ENCODE measurements at places on chromosomes 1 and 21. TPM values are rescaled to one million over a fixed set of nuclear protein-coding genes. Genes with fewer than 3 reads are reported as not detected.

- no peak overlapping the region for H3K27ac ChIP-seq
- no peaks in the 10 kb centered on the region for H3K4me1 ChIP-seq
- H3K36me3 ChIP-seq, result no peaks in the 10 kb centered on the region
- DNase-seq, result no peak
Observed at GRCh38 chr1:209023790-209024189, 559.7 kb upstream of the CAMK1G start.

- no peak overlapping the region for H3K4me3 ChIP-seq
- DNase-seq, result peak; percentile 11
- peaks cover 13% of the 10 kb centered on the region for H3K36me3 ChIP-seq
- no peak overlapping the region for H3K27ac ChIP-seq
Observed at GRCh38 chr1:6294080-6294889, 33.4 kb upstream of the GPR153 start.

HAPLN2 gene
- total RNA-seq, result not detected

GRCh38 chr1:75579046-75579445 is 31.9 kb downstream of the SLC44A5 start:
- DNase-seq, result no peak
- H3K36me3 ChIP-seq, result no peaks in the 10 kb centered on the region
- no peaks in the 10 kb centered on the region for H3K4me1 ChIP-seq
- H3K27ac ChIP-seq, result no peak overlapping the region

GRCh38 chr1:32772281-32773017 is 44.7 kb downstream of the YARS1 start:
- peaks cover 52% of the 10 kb centered on the region for H3K4me1 ChIP-seq
- no peak overlapping the region for H3K27ac ChIP-seq
- H3K36me3 ChIP-seq, result peaks cover 93% of the 10 kb centered on the region
- no peaks in the 10 kb centered on the region for H3K27me3 ChIP-seq
- DNase-seq, result no peak

GRCh38 chr1:183812686-183813569 is 8.0 kb downstream of the RGL1 start:
- peak overlapping the region; percentile 42 for H3K27ac ChIP-seq
- peaks cover 65% of the 10 kb centered on the region for H3K4me1 ChIP-seq
- peak; percentile 57 for DNase-seq
- H3K36me3 ChIP-seq, result peaks cover 6% of the 10 kb centered on the region

TBX19 gene
- total RNA-seq, result 0.47 TPM

DNA sequence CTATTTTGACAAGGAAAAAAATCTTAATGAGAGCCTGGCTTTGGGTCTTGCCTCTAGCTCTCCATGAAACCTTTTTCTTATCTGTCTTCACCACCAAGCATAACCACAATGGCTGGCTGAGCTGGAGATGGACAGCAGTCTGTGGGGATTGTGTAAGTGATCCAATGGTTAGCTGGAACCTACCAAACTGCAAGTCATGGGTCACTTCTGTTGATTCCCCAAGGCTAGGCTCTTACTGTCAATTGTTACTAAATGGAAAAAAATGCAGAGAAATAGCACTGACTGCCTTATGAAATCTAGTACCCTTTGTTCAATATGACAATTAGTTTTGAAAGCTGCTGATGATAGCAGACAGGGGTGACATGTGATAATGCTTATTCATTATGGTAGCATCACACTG is 359.0 kb downstream of the ST6GALNAC3 start:
- no peak for DNase-seq
- H3K27me3 ChIP-seq, result no peaks in the 10 kb centered on the region
- no peak overlapping the region for H3K27ac ChIP-seq
- no peaks in the 10 kb centered on the region for H3K4me1 ChIP-seq

- peaks cover 7% of the 10 kb centered on the region for H3K4me1 ChIP-seq
- no peak overlapping the region for H3K4me3 ChIP-seq
- H3K36me3 ChIP-seq, result no peaks in the 10 kb centered on the region
- peaks cover 25% of the 10 kb centered on the region for H3K27me3 ChIP-seq
- H3K27ac ChIP-seq, result no peak overlapping the region
Observed at GRCh38 chr21:38126666-38127303, 130.0 kb upstream of the KCNJ15 start.

DNA sequence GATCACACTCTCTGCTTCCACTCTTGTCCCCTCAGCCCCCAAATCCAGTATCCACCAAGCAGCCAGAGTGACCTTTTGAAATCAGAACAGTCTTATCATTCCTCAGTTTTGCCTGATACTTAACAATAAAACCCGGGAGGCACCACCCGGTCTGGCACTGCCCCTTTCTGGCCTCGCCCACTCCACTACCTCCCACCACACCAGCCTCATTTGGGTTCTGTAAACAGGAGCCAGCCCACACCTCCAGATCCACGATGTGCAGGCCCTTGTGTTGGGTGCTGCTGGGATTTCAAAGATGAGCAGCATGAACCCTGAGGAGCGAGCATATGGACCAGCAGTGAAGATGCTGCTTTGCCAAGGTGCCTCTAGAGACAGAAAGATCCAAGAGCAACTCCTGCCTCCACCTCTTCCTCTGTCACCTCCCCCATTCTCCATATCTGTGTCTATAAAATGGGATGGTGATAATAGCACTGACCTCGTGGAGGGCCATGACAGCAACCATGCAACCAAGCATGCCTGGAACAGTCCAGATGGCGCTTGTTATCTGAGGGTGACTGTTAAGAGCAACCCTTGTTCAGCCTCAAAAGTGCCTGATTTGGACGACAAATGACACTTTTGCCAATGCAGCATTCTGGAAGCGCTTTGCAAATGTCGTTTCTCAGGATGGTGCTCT is 136.0 kb downstream of the IGSF21 start:
- H3K4me3 ChIP-seq, result no peak overlapping the region
- H3K4me1 ChIP-seq, result no peaks in the 10 kb centered on the region
- no peak for DNase-seq
- no peaks in the 10 kb centered on the region for H3K27me3 ChIP-seq

DNA sequence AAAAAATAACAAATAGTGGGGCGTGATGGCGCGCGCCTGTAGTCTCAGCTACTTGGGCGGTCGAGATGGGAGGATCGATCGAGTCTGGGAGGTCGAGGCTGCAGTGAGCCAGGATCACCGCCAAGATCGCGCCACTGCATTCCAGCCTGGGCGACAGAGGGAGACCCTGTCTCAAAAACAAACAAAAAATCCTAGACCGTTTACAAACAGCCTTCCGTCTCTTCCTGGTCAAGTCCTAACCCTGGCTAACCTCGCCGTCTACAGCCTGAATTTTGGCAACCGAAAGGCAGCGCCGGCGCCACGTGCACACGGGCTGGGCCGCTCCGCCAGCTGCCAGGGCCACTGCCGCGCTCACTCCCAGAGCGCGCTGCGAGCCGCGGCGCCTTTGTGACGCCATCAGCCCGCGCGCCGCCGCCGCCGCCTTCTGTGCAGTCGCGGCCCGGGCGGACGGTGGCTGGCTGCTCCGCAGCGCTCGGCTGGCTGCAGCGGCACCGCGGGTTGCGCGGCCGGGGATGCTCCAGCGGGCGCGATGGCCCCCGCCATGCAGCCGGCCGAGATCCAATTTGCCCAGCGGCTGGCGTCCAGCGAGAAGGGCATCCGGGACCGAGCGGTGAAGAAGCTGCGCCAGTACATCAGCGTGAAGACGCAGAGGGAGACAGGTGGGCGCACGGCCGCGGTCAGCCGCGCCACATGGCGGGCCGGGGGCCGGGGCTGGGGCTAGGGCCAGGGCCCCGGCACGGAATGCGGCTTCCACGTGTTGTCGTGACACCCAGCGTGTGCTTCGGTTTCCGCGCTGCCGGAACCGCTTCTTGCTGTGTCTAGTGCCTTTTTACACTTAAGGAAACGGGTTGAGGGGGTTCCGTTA is at the start of the genes HSF2BP and RRP1B:
HSF2BP (minus strand) TSS at position 353 of the 865 bp plus-strand sequence. CDS start 1,392 bp downstream, outside the sequence.
RRP1B (plus strand) TSS at position 425 of the 865 bp plus-strand sequence; CDS start at position 530, 105 bp downstream.
- peaks cover 39% of the 10 kb centered on the region for H3K4me1 ChIP-seq
- peak within 1 kb of the TSS; percentile 95 for H3K4me3 ChIP-seq
- H3K36me3 ChIP-seq, result peaks cover 39% of the 10 kb centered on the region
- no peaks in the 10 kb centered on the region for H3K27me3 ChIP-seq
- DNase-seq, result peak; percentile 89

TSPEAR gene
- total RNA-seq, result not detected

All from SJSA1 (cell line).